Activated gamma-delta T cell treated with anti-CD3 and anti-CD28 coated beads, Interleukin-2, amount 50 U/mL, for 16 hours (primary cell): ENCODE measurements at places on chromosomes 2 and 18.
A peak's percentile ranks its signal among the peaks of the same experiment; 100 is the strongest.

DNA sequence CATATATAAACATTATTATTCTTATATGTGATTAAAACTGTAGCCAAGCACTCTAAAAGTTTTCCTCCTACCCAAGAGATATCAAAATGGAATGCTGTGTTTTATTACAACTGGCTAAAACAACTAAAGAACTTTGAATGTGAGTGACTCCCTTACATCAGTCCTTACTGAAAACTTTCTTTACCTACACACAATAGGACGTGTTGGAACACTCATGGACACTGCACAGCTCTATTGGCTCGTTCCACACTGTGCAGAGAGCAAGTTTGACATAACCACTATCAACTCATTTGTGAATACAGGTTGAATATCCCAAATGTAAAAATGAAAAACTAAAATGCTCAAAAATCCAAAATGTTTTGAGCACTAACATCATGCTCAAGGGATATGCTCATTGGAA, 650.6 kb downstream of the SLC4A3 start:
- no peak for DNase-seq

GRCh38 chr18:38257661-38258060, 692.1 kb upstream of the CELF4 start:
- no peak for DNase-seq

GRCh38 chr2:104854498-104855220, 744 bp downstream of the POU3F3 start:
- no peak for DNase-seq

- no peak for DNase-seq
These were observed 331.8 kb downstream of the MTX2 start for GRCh38 chr2:176601066-176601465.

DNA sequence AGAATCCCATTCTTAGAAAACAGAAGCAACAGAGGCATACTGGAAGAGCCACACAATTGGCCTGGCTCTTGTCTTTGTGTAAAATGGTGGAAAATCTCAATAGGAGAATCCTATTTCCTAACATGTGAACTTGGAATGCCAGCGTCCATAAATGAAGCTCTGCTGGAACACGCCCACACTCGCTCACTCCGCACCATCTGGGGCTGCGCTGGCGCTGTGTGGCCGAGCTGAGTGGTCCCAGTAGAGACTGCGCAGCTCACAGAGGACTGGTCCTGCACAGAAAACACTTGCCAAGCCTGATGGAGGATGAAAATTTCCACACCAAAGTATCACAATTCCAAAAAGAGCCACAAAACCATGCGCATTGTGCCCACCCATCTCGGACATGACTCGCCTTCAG, 56.2 kb downstream of the PXDN start:
- DNase-seq: no peak

DNA sequence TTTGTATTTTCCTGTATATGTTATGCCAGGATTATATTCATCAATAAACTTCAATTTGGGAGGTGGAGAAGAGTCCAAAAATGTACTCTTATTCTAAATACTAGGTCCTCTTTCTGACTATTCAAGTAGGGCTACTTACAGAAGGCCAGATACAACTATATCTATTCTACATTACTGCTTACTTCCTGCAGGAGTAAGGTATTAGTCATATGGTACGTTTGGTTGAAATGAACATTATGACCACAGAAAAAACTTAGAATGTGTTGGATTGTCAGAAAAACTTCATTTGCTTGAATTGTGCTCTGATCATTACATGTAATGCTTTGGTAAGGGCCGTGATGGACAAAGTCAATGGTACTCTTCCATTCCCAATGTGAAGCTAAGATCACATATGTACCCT, 35.0 kb downstream of the STAT4 start:
- DNase-seq: no peak

- peak; percentile 23 for DNase-seq
These were observed 28.3 kb upstream of the NT5DC4 start for GRCh38 chr2:112692495-112692911.

GRCh38 chr2:50535971-50536759, 495.8 kb downstream of the NRXN1 start:
- DNase-seq: no peak

DNA sequence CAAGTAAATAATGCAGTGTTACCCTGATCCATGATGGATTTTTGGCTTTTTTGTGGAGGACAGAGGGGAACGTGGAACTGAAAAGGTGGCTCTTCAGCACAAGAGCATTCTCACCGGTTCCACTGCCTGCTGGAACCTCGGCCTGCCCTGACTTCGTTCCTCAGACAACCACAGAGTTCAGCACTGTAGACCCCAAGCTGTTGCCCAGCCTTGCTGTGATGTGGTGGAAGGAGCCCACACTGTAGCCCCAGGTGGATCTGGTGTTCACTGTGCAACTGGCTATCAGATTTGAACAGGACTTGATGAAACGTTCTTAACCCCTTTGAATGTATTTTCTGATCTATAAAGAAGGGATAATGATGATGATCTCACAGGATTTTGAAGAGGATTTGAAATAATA, 293.5 kb downstream of the TRIB2 start:
- DNase-seq: no peak

GRCh38 chr2:65934992-65935629, 499.8 kb upstream of the MEIS1 start:
- DNase-seq: no peak

- no peak for DNase-seq
These were observed 992.7 kb upstream of the CDH2 start for GRCh38 chr18:29169599-29169998.

GRCh38 chr18:45589356-45590035, 25.8 kb upstream of the SLC14A2 start:
- DNase-seq: no peak

GRCh38 chr2:63846487-63846886, 4.8 kb downstream of the UGP2 start:
- DNase-seq: no peak

DNA sequence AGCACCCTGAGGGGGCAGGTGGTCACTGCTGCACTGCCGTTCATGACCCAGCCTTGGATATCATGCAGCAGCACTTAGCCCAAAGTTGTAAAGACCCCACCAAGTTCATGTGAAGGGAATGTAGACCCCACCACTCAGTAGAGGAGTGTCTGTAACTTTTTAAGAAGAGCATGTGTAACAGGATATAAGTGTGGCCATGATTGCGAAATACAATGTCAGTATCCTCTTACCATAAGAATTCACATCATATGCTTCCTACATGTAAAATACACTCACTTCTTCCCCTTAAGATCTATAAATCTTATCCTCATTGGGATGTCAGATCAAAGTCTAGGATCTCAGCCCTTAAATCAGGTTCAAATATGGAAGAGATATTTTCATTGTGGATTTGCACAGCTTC, 276.9 kb downstream of the PTPRM start:
- DNase-seq: no peak

- no peak for DNase-seq
These were observed 1.1 kb downstream of the PID1 start for GRCh38 chr2:229269941-229270340.

DNA sequence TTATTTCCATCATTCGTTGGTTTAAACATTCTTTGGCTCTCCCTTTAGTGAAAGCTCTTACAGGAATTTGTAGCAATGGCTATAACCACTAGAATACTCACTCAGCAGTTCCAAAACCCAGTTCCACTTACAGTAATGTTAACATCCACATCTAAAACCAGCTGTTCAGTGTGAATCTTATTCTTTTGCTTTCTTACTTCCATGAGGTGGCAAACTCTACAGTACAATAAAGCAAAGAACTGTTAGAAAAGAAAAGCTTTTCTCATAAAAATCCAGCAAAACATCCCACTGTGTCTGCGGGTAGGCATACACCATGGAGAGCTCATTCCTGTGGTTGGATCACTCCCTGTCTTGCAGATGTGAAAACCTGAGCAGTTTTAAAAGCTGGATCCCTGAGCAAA, 147.1 kb downstream of the ARHGAP28 start:
- DNase-seq: no peak

- DNase-seq: no peak
These were observed 28.7 kb downstream of the ALK start for GRCh38 chr2:29892585-29893259.

GRCh38 chr2:3643371-3644245, 14.4 kb upstream of the ALLC start:
- no peak for DNase-seq

DNA sequence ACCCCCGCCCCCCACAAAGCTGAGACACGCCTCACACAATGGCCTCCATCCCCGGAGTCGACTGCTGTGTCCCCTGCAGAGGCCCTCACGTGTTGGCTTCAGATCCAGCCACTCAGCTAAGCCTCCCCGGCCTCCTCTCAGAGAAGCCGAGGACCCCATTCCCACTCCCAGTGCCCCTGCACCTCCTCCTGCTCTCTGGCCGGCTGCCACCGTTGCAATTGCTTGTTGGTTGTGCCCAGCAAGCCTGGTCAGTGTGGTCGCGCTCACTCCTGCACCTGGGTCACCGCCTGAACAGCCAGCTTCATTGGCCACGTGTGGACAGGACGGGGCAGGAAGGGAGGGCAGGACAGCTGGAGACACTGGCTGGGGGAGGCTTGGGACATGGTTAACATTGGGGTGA, 191.5 kb upstream of the SALL3 start:
- DNase-seq: no peak

DNA sequence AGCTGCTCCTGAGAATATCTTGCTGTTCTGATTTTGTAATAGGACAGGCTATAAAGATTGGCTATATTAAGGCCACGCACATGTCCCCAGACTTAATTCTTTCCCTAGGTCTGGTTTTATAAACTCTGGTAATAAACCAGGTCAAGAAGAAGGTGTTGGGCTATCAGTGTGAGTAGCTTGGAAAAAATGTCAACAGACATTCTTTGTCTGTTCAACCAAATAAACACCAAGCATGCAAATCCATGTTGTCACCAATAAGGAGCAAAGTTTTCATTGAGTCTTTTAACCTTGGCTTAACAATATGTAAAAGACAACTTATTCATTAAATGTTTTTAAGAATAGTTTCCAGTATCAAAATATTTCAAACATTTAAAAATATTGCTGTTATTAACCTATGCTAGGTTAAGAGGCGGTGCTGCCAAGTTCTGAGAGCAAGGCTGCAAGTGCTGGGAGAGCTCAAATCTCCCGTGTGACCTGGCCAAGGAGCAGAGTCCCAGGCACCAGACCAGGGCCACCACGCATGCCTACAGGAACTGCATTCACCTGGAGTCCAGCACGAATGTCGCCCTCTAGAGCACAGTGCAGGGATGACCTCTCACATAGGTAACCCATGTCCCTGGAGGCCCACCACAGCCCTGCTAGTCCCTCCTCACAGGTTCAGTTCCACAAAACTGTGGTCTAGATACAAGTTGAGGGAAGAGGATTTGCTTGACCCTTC, 120.5 kb upstream of the POU3F3 start:
- DNase-seq: no peak

DNA sequence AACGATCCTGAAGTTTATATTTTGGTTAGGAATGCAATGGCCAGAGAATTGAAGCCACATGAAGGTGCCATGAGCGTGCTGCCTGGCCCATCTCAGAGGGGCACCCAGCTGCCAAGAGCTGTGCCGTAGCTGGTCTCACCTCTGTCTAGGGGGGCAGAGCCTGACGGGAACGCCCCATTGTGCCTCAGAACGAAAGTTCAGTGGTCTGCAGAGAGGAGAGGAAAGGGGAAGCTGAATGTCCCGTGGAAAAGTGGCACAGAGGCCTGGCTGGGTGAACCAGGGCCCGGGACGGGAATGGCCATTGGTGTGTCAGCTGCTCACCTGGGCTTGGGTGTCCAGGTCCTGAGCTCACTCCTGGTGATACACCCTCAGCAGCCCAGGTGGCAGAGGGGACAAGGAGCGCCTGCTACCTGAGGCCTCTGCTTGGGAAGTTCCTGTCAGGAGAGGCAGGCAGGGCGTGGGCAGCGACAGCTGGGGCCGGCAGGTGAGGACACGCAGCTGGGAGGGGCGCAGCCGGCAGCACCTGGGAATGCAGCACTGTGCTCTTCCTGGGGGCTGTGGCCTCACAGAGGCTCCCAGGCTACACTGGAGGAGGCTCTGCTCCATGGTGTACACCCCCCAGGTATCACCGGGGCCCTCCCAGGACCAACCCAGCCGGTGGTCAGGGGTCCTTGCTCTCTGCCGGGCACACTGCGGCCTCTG, 67.3 kb downstream of the PARD6G start:
- no peak for DNase-seq

DNA sequence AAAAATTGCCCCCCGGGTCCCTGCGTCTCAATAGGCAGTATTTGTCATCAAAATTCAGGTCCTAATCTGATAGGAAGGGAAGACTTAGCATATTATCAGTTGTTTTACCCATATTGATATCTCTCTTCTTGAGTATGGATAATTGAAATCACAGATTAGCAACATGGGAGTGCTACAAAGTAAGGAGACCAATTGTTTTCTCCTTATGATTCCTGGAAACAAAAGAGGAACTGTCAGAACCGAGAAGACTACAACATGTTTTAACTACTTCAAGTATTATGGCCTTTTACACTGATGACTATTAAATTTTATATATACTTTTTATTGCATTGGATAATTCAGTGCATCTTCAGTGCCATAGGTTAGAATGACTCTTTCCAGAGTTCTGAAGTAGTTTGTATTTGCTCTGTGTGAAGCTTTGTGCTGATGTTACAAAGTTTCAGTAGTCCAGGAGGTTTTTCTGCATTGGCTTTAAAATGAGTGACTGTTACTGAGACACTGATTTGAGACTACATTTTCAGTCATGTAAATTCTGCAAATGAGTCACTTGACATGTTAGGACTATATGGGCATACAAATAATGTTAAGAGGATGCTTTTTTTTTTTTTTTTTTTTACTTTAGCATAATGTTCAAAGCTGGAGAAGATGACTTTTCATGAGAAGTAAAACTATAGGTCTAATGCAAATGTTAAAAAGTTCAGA, 19.7 kb upstream of the TLK1 start:
- no peak for DNase-seq

GRCh38 chr2:6739547-6739946, 126.2 kb downstream of the CMPK2 start:
- no peak for DNase-seq

- no peak for DNase-seq
These were observed 223.7 kb downstream of the SOX11 start for GRCh38 chr2:5915881-5916310.

- DNase-seq: no peak
These were observed 35.1 kb downstream of the EHD3 start for GRCh38 chr2:31269087-31269486.

DNA sequence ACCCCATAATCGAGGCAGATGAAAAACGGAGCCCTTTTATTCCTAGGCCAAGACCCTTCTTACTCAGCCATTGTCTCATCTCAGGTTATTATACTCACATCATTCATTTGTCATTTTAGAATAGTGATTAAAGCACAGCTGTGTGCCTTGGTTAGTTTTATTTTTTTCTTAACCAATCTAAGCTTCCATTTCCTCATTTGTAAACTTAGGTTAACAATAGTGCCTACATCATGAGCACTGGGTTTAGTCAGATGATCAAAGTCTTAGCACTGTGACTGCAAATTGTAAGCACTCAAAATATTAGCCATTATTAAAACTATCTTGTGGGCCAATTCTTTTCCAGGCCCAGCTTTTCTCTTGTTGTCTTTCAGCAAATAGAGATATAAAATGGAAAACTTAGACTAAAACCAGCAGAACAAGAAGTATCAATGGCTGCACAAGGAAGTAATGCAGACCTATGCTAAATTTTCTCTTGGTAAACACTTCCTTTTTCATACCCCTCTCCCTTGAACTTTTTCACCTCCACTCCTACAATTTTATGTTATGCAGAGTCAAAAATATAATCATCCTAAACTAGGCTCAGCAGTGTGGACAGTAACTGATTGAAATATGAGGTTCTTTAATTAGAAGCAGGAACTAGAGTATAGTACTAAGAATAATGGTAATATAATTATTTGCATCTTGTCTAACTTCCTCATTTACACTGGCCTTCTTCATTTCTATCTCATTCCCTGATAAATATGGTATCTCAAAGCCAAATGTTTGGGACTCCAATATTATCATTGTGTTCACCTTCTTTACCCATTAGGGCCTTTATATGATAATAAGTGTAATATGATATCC, 21.5 kb upstream of the GALNT3 start:
- no peak for DNase-seq
